ENCODE measurements at places on chromosomes 5 and 9.

GRCh38 chr9:107683566-107683965, 194.0 kb upstream of the KLF4 start:
- H3K4me1 ChIP-seq: no peaks in the 10 kb centered on the region
- no peak overlapping the region for H3K27ac ChIP-seq
- no peaks in the 10 kb centered on the region for H3K27me3 ChIP-seq
- no peak overlapping the region for H3K4me3 ChIP-seq
- no peak for DNase-seq

DNA sequence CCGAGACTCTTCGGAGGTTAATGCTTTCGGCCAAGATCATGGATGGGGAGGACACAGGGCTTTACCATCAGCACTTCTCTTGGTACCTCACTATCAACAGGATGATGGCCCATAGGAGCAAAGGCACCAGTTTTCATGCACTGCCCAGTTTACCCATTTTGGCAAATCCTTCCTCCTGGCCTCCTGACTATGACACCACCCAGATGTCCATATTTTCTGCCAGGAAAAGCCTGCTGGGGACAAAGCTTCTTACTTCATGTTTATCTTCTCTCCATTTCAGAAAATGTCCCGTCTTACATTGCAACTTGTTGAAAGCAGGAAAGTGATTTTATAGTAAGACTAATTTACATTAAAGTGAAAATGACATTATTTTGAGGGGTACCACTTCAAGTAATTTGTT, 61.4 kb upstream of the GAS1 start:
- DNase-seq: no peak
- H3K27ac ChIP-seq: no peak overlapping the region
- H3K4me1 ChIP-seq: no peaks in the 10 kb centered on the region

DNA sequence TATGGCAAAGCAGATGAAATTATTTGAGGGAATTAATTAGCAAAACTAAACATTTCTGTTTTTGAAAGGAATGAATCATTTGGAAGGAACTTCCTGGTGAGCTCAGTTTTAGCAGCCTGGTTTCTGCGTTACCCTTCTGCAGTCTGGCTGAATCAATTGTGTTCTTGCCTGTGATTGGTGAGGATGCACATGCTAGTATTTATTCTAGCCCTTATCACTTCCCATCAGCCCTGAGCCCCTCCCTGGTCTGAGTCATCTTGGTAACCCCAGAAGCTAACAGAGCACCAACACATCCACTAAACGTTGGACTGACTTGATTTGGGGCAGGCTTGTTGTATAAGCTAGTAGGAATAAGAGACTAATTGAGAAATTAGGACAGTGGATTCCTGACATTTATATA, 6.6 kb downstream of the TJP2 start:
- H3K4me3 ChIP-seq: no peak overlapping the region
- no peak overlapping the region for H3K27ac ChIP-seq
- no peaks in the 10 kb centered on the region for H3K36me3 ChIP-seq
- no peak for DNase-seq
- H3K4me1 ChIP-seq: peaks cover 10% of the 10 kb centered on the region

DNA sequence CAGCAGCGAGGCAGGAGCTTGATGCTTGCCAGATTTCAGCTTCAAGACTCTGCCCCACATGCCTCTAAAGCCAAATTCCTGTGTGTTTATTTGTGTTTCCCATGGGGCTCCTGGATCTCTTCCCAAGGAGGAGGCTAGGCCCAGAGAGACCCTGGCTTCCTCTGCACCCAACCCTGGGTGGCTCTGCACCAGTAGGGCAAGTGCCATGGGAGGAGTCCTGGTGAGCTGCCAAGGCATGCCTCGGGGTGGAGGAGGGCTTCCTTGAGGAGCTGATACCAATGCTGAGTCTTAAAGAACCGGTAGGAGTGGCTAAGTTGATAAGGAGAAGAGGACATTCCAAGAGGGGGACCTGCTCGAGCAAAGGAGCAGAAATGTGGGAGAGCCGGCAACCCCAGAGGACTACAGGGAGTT, 6.8 kb upstream of the TIFAB start:
- H3K36me3 ChIP-seq: no peaks in the 10 kb centered on the region
- H3K4me3 ChIP-seq: no peak overlapping the region
- no peaks in the 10 kb centered on the region for H3K4me1 ChIP-seq
- no peak for DNase-seq
- H3K27me3 ChIP-seq: peaks cover 23% of the 10 kb centered on the region

GRCh38 chr5:76766746-76767145, 50.8 kb downstream of the F2R start:
- no peaks in the 10 kb centered on the region for H3K4me1 ChIP-seq
- no peaks in the 10 kb centered on the region for H3K36me3 ChIP-seq
- no peak for DNase-seq

DNA sequence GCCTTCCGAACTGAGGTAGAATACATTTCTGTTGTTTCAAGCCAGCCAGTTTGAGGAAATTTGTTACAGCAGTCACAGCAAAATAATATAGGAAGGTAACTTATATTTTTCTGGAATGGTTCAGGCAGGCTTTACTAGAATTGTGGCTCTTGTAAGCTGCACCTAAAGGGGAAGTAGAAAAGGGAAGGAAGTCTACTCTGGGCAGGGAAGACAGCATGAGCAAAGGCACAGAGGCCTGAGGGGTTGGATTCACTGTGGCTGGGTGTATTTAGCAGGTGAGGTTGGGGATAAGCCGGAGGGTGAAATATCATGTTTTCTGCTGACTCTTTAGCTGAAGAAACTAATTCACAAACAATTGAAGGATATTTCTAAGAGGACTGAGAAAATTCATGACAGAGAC, 183.5 kb downstream of the GAS1 start:
- H3K4me3 ChIP-seq: no peak overlapping the region
- no peaks in the 10 kb centered on the region for H3K27me3 ChIP-seq
- H3K4me1 ChIP-seq: no peaks in the 10 kb centered on the region
- H3K36me3 ChIP-seq: no peaks in the 10 kb centered on the region
- no peak overlapping the region for H3K27ac ChIP-seq
- no peak for DNase-seq

- DNase-seq: no peak
- no peaks in the 10 kb centered on the region for H3K27me3 ChIP-seq
- H3K4me1 ChIP-seq: no peaks in the 10 kb centered on the region
- no peak overlapping the region for H3K4me3 ChIP-seq
These were observed 303.1 kb upstream of the IRX4 start for GRCh38 chr5:2185646-2186471.

GRCh38 chr9:96128880-96129279, 173.1 kb downstream of the HSD17B3 start:
- H3K4me1 ChIP-seq: no peaks in the 10 kb centered on the region
- no peak for DNase-seq
- H3K36me3 ChIP-seq: no peaks in the 10 kb centered on the region
- H3K27me3 ChIP-seq: peaks cover 4% of the 10 kb centered on the region
- no peak overlapping the region for H3K27ac ChIP-seq
- H3K4me3 ChIP-seq: no peak overlapping the region

- H3K4me3 ChIP-seq: no peak overlapping the region
- no peaks in the 10 kb centered on the region for H3K4me1 ChIP-seq
- H3K36me3 ChIP-seq: no peaks in the 10 kb centered on the region
- peaks cover 11% of the 10 kb centered on the region for H3K27me3 ChIP-seq
These were observed 84.0 kb upstream of the APC start for GRCh38 chr5:112653638-112654205.

DNA sequence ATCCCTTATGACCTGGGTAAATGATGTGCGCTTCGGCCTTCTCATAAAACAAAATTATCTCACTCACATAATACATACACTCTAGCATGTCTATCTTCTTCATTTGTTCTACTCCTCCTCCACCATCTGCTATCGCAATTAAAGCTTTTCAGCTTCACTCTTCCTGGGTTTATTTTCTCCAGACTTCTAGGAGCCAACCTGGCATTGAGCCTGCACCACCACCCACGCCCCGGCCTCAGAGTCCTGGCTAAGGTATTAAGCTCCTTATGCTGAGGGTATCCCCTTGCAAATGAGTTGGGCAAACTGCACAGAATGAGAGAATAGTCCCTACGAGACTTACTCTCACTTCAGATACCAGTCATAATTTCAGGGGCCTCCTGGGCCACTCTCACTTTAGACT, 236.1 kb upstream of the CDH12 start:
- no peak overlapping the region for H3K4me3 ChIP-seq
- no peak for DNase-seq
- no peaks in the 10 kb centered on the region for H3K27me3 ChIP-seq
- peaks cover 4% of the 10 kb centered on the region for H3K4me1 ChIP-seq

GRCh38 chr9:23117616-23118015, 671.0 kb downstream of the DMRTA1 start:
- H3K4me1 ChIP-seq: no peaks in the 10 kb centered on the region
- H3K36me3 ChIP-seq: no peaks in the 10 kb centered on the region
- no peaks in the 10 kb centered on the region for H3K27me3 ChIP-seq
- H3K4me3 ChIP-seq: no peak overlapping the region
- no peak overlapping the region for H3K27ac ChIP-seq

DNA sequence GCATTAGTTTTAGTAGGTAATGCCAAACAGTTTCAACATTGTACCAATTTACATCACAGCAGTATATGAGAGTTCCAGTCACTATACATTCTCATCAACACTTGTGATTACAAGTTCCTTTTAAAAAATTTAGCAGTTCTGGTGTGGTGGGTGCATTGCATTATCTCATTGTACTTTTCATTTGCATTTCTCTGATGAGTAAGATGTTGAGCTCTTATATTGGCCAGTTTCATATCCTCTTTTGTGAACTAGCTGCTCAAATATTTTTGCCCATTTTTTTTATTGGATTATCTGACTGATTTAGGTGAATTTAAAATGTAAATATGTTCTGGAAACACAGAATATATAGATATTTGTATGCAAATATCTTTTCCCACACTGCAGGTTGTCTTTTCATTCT, 160.9 kb upstream of the NR3C1 start:
- H3K36me3 ChIP-seq: no peaks in the 10 kb centered on the region
- no peaks in the 10 kb centered on the region for H3K27me3 ChIP-seq
- DNase-seq: no peak
- peaks cover 25% of the 10 kb centered on the region for H3K4me1 ChIP-seq

GRCh38 chr5:6596388-6596787, 36.5 kb downstream of the NSUN2 start:
- H3K4me1 ChIP-seq: no peaks in the 10 kb centered on the region
- no peak overlapping the region for H3K27ac ChIP-seq
- H3K36me3 ChIP-seq: peaks cover 53% of the 10 kb centered on the region
- no peak overlapping the region for H3K4me3 ChIP-seq

GRCh38 chr9:14309403-14309802, 4.5 kb downstream of the NFIB start:
- peaks cover 40% of the 10 kb centered on the region for H3K27me3 ChIP-seq
- peaks cover 12% of the 10 kb centered on the region for H3K4me1 ChIP-seq
- no peak overlapping the region for H3K4me3 ChIP-seq
- DNase-seq: no peak
- no peaks in the 10 kb centered on the region for H3K36me3 ChIP-seq
- no peak overlapping the region for H3K27ac ChIP-seq

DNA sequence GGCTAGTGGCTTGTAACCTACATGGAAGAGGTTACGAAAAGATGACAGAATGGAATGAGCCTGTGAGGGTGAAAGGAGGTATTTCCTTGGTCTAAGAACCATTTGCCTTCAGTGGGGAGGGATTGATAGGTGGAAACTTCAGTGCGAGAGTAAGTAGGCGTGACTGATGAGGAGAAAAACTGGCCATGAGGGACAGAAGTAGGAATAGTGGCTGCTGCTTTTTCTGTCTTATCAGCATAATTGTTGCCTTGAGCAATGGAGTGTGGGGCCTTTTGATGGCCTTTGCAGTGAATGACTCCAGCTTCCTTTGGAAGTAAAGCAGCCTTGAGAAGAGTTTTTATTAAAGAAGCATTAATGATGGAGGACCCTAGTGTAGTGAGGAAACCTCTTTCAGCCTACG, 9.0 kb upstream of the ZNF79 start:
- no peak overlapping the region for H3K27ac ChIP-seq
- no peak overlapping the region for H3K4me3 ChIP-seq
- H3K4me1 ChIP-seq: peaks cover 13% of the 10 kb centered on the region
- DNase-seq: no peak
- H3K27me3 ChIP-seq: no peaks in the 10 kb centered on the region

GRCh38 chr5:36392818-36393217, 91.1 kb upstream of the RANBP3L start:
- H3K36me3 ChIP-seq: no peaks in the 10 kb centered on the region
- H3K27ac ChIP-seq: no peak overlapping the region
- peaks cover 20% of the 10 kb centered on the region for H3K4me1 ChIP-seq

GRCh38 chr9:91131433-91131839, 230.3 kb downstream of the AUH start:
- no peaks in the 10 kb centered on the region for H3K36me3 ChIP-seq
- no peaks in the 10 kb centered on the region for H3K4me1 ChIP-seq
- H3K27me3 ChIP-seq: peaks cover 3% of the 10 kb centered on the region
- no peak overlapping the region for H3K4me3 ChIP-seq
- no peak overlapping the region for H3K27ac ChIP-seq
